Choroid plexus epithelial cell (primary cell): ENCODE measurements at places on chromosomes 11 and 22.

DNA sequence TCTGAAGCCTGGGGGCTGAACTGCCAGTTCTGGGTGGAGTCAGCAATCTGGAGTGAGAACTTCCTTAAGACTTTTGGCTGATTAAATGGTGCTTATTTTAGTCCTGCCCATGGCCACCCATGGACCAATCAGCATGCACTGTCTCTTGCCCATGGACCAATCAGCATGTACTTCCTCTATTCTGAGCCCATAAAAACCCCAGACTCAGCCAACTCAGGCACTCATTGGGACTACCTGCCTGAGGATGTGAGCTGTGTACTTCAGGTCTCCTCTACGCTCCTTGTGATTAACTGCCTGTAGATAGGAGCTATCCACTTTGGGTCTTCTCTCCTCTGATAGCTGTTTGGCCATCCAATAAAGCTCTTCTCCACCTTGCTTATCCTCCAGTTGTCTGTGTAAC, 342.3 kb upstream of the CCDC179 start:
- no peak for DNase-seq

- DNase-seq = peak; percentile 19
Measured at GRCh38 chr11:110467556-110467955, 37.8 kb downstream of the FDX1 start.

GRCh38 chr11:33657757-33658156, 42.9 kb downstream of the C11orf91 start:
- DNase-seq = no peak

DNA sequence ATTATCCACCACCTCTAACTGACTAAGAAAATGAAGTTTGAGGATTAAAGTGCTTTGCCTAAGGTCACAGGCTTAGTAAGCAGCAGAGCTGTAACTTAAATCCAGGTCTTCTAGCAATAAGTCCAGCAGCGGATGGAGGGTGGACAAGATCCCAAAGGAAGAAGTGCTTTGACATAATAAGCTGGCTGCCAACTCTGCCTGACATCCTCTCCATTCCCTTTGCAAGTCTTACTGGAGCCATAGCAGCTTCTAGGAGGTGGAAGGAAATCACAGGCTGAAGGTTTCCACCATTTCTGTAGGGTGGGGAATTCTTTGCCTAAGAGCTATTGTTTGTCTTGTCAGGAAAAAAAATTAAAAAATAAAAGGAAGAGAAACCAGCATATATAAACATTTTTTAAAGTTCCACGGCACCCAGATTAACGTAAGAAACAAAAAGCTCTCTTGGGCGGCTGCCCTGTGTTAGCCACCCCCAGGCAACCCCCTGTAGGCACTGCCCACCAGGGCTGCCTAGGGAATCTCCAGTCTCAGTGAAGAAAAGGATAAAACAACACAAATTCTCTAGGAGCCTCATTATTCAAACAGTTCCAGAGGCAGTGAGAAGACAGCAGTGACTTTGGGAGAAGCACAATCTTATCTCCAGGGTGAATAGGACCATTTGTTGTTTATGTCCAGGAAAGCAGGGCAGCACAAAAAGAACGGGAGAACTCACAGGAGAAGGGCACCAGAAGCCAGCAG, 380.8 kb upstream of the CADM1 start:
- no peak for DNase-seq
